ENCODE measurements at places on chromosomes 5 and 9.

- DNase-seq, result no peak
Observed at GRCh38 chr9:38035873-38036272, 33.2 kb downstream of the SHB start.

GRCh38 chr5:119063579-119064379 lies 7.1 kb upstream of the DMXL1 start:
- DNase-seq, result peak; percentile 11

DNA sequence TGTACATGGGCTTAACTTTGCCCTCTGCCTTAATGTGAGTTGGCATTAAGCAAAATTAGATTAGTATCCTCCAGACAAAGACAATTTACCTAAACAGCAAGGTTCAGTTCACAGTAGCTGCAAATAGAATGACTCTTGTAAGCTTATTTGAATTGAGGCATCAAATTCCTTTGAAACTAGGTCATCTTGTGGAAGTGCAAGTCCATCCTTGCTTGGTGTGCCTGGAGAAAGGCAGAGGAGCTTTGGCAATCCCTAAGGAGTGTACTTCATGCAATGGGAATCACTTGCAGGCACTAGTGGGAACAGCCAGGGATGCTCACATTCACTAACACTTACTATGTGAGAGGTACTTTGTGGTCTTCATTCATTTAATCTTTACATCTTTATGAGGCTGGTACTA lies 118.3 kb downstream of the DRD1 start:
- DNase-seq, result no peak

GRCh38 chr5:150473673-150474358 lies 24.3 kb upstream of the RPS14 start:
- DNase-seq, result no peak

- no peak for DNase-seq
Observed at GRCh38 chr9:96113032-96113431, 188.9 kb downstream of the HSD17B3 start.

DNA sequence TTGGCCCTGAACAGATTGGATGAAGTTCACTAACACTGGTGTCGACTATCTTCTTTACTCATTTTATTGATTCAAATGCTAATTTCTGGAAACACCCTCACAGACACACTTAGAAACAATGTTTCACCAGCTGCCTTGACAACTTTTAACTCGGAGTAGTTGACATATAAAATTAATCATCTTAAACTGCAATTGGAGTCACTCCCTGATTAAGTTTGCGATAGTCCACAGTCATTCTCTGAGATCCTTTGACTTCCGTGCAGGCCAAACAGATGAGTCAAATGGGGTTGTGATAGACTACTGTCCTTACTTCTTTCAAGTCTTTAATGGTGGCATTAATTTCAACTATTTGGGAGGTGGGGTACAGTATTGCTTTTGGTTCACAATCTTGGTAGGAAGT lies 114.4 kb upstream of the PCSK1 start:
- no peak for DNase-seq

DNA sequence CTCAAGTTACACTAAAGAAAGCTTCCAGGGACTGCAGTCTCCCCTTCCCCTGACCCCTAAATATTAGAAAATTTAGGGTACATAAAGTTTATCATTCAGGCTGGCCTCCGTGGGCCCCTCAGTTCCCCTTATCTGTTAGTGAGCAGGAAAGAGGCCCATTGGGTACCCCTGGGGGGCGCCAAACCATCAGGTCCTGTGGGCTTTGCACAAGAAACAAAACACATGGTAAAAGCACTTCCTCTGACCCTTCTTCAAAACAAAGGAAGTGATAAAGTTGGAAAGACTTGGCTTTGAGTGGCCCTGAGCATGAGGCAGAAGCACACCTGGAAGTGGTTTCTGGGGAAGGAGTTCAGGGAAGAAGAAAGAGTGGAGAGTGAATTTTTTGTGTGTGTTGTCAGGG lies 213.0 kb downstream of the SMARCA2 start:
- no peak for DNase-seq

DNA sequence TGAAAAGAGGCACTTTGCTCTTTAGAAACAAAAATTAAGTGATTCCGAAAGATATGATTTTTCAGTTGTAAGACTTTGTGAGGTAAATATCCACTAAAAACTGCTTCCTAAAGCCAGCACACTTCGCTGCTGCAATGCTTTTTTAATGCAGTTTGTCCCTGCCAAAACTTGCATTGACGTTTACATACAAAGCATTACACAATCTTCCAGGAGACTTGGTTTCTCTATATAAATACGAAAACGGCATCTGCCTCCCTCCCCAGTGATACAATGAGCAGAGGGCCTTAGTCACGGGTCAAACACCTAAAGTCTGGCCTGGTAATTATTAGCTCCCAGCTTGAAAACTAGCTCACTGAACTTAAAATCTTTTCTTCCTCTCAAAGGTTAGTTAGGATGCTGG lies 170.7 kb downstream of the TSSK1B start:
- DNase-seq, result no peak

- DNase-seq, result no peak
Observed at GRCh38 chr9:131020862-131021261, 11.9 kb downstream of the LAMC3 start.

DNA sequence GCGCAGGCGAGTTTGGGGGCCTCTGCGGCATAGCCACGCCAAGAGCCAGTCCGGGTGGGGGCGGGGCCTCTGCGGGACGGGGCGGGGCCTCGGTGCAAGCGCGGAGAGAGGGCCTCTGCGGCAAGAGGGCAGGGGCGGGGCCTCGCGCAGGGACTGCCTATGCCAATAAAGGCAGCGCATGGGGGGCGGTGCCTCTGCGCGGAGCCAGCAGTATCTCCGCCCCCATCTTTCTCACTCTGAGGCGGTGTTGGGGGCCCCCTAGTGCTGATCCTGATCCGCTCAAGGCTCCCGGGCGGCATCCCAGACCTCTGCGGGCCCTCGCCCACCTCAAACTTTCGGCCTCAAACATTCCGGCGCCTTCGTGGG lies 9.2 kb upstream of the GPRIN1 start:
- peak; percentile 79 for DNase-seq

GRCh38 chr5:86360801-86361200 lies 256.9 kb upstream of the COX7C start:
- no peak for DNase-seq

GRCh38 chr5:155595791-155596190 lies 582.2 kb downstream of the KIF4B start:
- DNase-seq, result no peak

- no peak for DNase-seq
Observed at GRCh38 chr9:26262421-26263107, 584.3 kb upstream of the TUSC1 start.

- no peak for DNase-seq
Observed at GRCh38 chr5:33928283-33928682, 7.9 kb upstream of the RXFP3 start.

- DNase-seq, result no peak
Observed at GRCh38 chr5:168788107-168788506, 208.9 kb upstream of the PANK3 start.

GRCh38 chr5:167730121-167730520 lies 561.3 kb upstream of the WWC1 start:
- no peak for DNase-seq

GRCh38 chr5:100546001-100546400 lies 10.8 kb downstream of the FAM174A start:
- no peak for DNase-seq

DNA sequence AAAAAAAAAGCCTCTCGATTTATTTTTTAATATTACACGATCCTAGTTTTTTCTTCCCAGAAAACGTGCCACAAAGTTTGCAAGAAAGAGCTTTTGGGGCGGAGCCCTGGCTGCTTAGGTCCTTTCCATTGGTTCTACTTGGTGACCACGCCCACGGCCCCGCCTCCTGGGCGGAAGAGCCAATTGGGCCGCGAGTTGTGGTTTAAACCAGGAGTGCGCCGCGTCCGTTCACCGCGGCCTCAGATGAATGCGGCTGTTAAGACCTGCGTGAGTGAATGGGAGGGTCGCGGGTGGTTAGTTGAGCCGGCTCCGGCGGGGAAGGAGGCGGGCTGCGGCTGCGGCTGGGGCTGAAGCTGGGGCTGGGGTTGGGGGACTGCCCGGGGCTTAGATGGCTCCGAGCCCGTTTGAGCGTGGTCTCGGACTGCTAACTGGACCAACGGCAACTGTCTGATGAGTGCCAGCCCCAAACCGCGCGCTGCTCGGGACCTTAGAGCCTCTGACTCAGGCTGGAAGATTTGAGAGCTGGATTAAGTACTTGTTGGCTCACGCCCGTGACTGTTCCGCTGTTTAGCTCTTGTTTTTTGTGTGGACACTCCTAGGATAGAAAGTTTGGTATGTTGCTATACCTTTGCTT lies at the start of gene PTTG1:
Gene PTTG1, plus strand, starts transcription at position 231 of the 634 bp plus-strand sequence. CDS start 458 bp downstream, outside the sequence.
- peak; percentile 92 for DNase-seq

DNA sequence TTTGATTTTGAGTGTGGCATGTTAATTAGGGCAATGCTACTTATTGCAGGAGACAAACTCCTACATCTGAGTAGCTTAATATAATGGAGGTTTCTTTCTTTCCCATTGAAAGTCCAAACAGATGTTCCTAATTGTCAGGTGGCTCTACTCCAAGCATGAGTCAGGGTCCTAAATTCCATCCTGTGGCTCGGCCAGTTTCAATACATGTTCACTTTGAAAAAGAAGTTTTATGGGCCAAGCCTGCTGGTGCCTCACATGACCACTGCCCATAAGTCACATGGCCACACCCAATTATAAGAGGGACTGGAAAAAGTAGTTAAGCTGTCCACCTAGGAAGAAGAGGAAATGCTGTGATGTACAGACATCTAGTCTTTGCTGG lies 170.4 kb downstream of the ARRDC3 start:
- DNase-seq, result no peak

DNA sequence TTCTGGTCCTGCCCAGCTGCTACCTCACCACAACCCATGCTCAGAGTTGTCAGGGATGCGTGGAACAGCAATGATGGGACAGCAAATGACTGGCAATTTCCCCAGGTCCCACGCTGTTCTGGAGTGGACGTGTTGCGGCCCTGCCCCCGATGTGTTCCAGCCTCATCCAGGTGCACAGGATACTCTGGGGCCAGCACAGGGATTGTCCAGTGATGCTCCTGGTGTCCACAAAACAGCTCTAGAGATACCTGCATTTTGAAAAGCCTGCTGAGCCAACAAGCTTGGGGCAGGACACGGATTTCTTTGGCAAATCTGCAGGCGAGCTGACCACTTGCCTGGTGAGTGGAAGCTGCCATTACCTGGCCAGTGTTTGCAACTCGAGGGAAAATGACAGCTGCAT lies 88.7 kb downstream of the ANKRD33B start:
- no peak for DNase-seq
